ENCODE measurements at places on chromosomes 5 and 9. TPM values are rescaled to one million over a fixed set of nuclear protein-coding genes. Genes with fewer than 3 reads are reported as not detected.

UGT3A1 gene
- polyA plus RNA-seq, result 162 TPM

SOX30 gene
- 0.33 TPM for polyA plus RNA-seq

SCGB3A2 gene
- 0.22 TPM for polyA plus RNA-seq

NOXA1 gene
- 6.0 TPM for polyA plus RNA-seq

IRX2 gene
- 19.8 TPM for polyA plus RNA-seq

SHOC1 gene
- 0.64 TPM for polyA plus RNA-seq

SLC6A18 gene
- 3.4 TPM for polyA plus RNA-seq

PCDHB4 gene
- polyA plus RNA-seq, result 1.2 TPM

LRRC26 gene
- polyA plus RNA-seq, result not detected

FSTL4 gene
- polyA plus RNA-seq, result 0.94 TPM

SPINK6 gene
- not detected for polyA plus RNA-seq

SSNA1 gene
- polyA plus RNA-seq, result 36.9 TPM

PHF24 gene
- 0.47 TPM for polyA plus RNA-seq

MRNIP gene
- polyA plus RNA-seq, result 55.8 TPM

WWC1 gene
- 104 TPM for polyA plus RNA-seq

NPM1 gene
- polyA plus RNA-seq, result 1,849 TPM

TXNDC8 gene
- not detected for polyA plus RNA-seq

TAF11L10 gene
- polyA plus RNA-seq, result not detected

STING1 gene
- 37.7 TPM for polyA plus RNA-seq

LRRC19 gene
- polyA plus RNA-seq, result 16.4 TPM

PRRT1B gene
- polyA plus RNA-seq, result 0.67 TPM

KCNV2 gene
- 0.14 TPM for polyA plus RNA-seq

RNF180 gene
- polyA plus RNA-seq, result 8.8 TPM

Data from renal cortex interstitium (tissue), 15 donors.